Naive B cell (primary cell): ENCODE measurements at places on chromosomes 16 and 17. TPM values are rescaled to one million over a fixed set of nuclear protein-coding genes. Genes with fewer than 3 reads are reported as not detected.

Gene PPM1E
- not detected for polyA plus RNA-seq

Gene CBFA2T3
- polyA plus RNA-seq: 5.0 TPM

Gene ABCC6
- polyA plus RNA-seq: not detected

Gene GLP2R
- not detected for polyA plus RNA-seq

Gene OR1A1
- not detected for polyA plus RNA-seq

Gene DHRS7C
- not detected for polyA plus RNA-seq

Gene TCAP
- polyA plus RNA-seq: not detected

Gene ATP1B2
- polyA plus RNA-seq: not detected

Gene TEX14
- 0.44 TPM for polyA plus RNA-seq

Gene TGFB1I1
- polyA plus RNA-seq: 1.4 TPM

Gene CCL18
- polyA plus RNA-seq: not detected

Gene CLDN7
- 2.9 TPM for polyA plus RNA-seq

Gene ICAM2
- polyA plus RNA-seq: 298 TPM

Gene TUBB3
- 8.2 TPM for polyA plus RNA-seq
